ENCODE measurements at places on chromosomes 12 and 14. TPM values are rescaled to one million over a fixed set of nuclear protein-coding genes. Genes with fewer than 3 reads are reported as not detected.

The GALNT8 gene
- total RNA-seq = not detected

The FAIM2 gene
- not detected for total RNA-seq

The AMIGO2 gene
- total RNA-seq = 28.3 TPM

DNA sequence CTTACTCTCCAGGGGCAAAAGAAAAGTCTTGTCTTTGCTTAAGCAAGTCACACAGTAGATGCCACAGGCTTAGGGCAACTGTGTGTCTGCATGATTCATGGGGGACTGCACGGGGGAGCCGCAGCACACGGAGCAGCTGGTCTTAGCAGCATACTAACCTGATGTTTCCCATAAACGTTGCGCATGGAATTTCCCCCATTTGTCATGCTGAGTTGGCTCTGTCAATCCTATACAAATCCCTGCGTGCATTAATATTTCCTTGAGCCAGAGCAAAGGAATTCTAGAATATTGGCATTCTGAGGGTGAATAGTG is 71.2 kb downstream of the SAMD4A start:
- H3K4me1 ChIP-seq = peaks cover 4% of the 10 kb centered on the region
- H3K36me3 ChIP-seq = no peaks in the 10 kb centered on the region
- no peak overlapping the region for H3K4me3 ChIP-seq
- no peak overlapping the region for H3K27ac ChIP-seq
- H3K27me3 ChIP-seq = no peaks in the 10 kb centered on the region
